ENCODE measurements at places on chromosomes 6 and 20.

GRCh38 chr6:14058029-14058695 lies 59.4 kb upstream of the CD83 start:
- DNase-seq: no peak

- DNase-seq: no peak
Observed at GRCh38 chr20:19815553-19815991, 57.5 kb downstream of the RIN2 start.

DNA sequence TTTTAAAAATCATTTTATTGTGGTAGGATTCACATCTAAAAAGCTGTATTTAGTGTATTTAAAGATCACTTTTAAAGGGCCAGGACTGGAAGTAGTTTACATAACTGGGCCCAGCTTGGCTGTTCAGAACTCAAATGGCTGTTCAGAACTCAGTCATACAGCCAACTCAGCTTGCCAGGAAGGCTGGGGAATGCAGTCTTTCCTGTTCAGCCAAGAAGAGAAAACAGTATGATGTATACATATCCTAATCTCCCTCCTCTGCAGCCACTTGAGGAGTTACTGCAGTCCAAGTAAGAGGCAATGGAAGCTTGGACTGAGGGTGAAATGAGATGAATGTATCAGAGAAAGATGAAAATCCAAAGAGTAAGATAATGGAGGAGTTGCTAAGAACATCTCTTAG lies 24.6 kb downstream of the DSTN start:
- DNase-seq: no peak

DNA sequence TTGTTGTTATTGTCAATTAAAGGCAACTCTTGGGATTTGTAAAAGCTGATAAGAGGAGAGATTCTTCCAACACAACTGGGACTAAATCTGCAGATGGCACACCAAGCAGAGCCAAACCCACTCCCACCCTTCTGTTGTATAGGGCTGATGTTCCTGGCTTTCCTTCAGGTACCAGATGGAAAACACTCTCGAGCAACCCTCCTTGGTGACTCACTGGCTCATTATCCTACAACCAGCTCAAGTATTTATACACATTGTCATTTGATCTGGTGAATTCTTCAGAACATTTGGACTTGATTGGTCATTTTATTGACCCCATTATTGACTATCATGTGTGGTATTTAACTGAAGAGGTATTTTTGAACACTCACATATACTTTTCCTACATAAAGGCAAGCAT lies 190.3 kb upstream of the PCSK2 start:
- no peak for DNase-seq

DNA sequence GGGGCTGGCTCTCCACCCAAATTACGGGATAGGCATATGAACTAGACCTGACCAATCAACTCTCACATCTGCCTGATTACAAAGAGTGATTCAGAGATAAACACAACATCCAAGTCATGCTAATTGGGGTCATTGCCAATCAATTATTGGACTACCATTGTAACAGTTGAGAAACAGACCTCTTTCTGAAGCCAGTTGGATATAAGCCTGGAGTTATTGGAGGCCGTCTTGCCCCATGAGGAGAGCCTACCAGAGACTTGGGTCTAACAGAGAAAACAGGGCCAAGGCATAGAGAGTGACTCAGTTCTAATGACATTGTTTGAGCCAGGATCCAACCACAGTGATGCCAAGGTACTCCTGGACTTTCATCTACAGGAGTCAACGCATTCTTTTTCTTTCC lies 39.4 kb upstream of the HIVEP2 start:
- DNase-seq: no peak

DNA sequence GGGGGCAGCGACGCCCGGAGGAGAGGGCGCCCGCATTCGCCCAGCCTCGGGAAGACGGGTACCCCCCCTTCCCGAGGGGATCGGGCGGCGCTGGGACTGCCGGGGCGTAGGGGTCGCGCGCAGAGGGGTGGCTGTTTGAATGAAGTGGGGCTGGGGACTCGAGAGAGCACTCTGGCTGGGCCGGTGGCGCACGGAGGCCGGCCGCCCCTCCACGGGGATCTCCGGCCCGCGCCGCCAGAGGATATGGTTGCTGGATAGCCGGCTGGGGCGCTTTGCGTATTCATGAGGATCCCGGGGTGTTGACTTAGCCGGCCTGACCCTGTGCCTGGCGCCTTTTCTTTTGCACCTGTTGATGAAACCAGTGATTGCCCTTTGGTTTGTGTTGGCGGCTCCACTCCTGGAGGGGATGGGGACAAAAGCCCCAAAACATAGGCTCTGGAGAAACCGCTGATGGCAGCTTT lies 469 bp downstream of the SYNJ2 start:
- peak; percentile 56 for DNase-seq

- no peak for DNase-seq
Observed at GRCh38 chr6:14372734-14373489, 255.3 kb downstream of the CD83 start.

Measured in GM10248 (cell line).